ENCODE measurements at places on chromosomes 6 and 20.

GRCh38 chr6:689223-689622, 3.7 kb downstream of the EXOC2 start:
- DNase-seq: no peak

DNA sequence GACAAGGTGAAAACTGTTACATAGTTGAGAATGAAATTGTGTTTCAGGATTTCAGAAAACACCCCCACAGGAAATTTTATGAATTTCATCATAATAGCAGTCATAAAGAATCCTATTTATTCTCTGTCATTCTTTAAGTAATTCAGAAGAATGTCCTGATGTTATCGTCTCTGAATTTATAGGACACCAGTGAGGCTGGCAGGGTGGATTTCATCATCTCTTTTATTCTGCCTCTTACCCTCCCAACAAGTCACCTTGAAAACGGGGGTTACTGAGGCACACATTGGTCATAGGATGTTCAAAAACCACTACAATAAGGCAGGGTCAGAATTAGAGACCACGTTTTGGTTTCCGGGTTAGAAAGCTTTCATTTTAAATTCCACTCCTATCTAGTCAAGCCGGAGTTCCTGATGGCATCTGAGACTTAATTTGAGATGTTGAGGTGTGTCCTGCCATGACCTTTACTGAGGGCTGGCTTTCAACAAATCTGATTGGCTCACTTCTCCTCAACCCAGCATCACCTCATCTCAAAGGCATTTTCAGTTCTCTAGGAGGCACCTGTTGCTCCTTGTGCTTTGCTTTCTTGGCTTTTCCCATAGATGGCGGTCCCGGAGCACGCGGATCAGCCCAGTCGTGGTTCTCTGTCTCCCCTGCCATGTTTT, 230.6 kb upstream of the SUPT3H start:
- DNase-seq: peak; percentile 54

- DNase-seq: peak; percentile 82
These were observed 11.3 kb downstream of the DIDO1 start for GRCh38 chr20:62914970-62915457.

- DNase-seq: no peak
These were observed 44.8 kb downstream of the PDE10A start for GRCh38 chr6:165618241-165618640.

DNA sequence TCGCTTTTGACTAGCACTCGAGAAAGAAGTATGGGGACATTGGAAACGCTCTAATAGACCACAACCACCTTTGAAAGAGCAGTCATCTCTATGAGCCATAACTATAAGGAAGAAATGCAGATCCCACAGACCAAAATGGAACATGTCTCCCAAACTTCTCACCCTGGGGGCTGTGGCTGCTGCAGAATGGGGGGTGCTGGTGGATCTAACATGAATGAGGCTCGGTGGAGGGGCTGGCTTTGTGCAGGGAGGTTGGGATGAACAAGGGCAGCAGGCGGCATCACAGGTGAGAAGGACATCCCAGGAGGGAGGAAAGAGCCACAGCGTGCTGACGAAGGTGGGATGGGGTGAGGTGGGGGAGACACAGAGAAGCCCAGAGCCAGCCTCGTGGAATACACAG, 10.5 kb upstream of the CCR6 start:
- DNase-seq: no peak

GRCh38 chr20:19181552-19181951, 30.9 kb upstream of the SLC24A3 start:
- no peak for DNase-seq

- DNase-seq: peak; percentile 28
These were observed 7.9 kb downstream of the ADGRB3 start for GRCh38 chr6:68642977-68643376.

GRCh38 chr6:126914172-126914571, 204.3 kb upstream of the RSPO3 start:
- no peak for DNase-seq

GRCh38 chr6:154238831-154239230, 117.8 kb downstream of the IPCEF1 start:
- no peak for DNase-seq
